Fibroblast of the aortic adventitia (primary cell): ENCODE measurements at places on chromosomes 7 and 10. TPM values are rescaled to one million over a fixed set of nuclear protein-coding genes. Genes with fewer than 3 reads are reported as not detected.

Gene ZNF804B
- not detected in 2 replicates for total RNA-seq

GRCh38 chr7:159032753-159033472 lies 111.8 kb downstream of the VIPR2 start:
- DNase-seq: no peak

- no peak for DNase-seq
These were observed 109.6 kb downstream of the NKX6-2 start for GRCh38 chr10:132676193-132676891.

DNA sequence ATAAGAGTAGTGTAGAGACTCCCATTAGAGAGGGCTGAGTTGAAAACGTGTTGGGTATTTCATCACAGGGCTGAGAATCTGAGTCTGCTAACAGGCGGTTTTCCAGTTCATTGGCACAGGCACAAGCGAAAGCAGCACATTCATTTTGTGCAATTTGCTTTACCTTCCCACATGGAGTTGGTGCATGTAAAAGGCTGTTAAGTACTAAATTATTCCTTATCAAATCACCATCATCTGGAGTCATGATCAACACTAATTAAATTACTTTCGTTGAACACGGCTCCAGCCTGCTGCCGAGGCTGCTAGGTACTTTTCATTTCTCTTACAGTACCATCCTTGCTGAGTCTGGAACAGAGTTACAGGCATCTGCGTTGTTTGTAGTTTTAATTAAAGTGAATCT lies 43.8 kb downstream of the ETV1 start:
- DNase-seq: peak; percentile 74

- peak; percentile 89 for DNase-seq
These were observed 228.8 kb downstream of the BMPER start for GRCh38 chr7:34133983-34134782.

Gene TAX1BP1
- 94.9 and 102 TPM in 2 replicates for total RNA-seq

- no peak for DNase-seq
These were observed 44.1 kb downstream of the NPY start for GRCh38 chr7:24328050-24328449.

DNA sequence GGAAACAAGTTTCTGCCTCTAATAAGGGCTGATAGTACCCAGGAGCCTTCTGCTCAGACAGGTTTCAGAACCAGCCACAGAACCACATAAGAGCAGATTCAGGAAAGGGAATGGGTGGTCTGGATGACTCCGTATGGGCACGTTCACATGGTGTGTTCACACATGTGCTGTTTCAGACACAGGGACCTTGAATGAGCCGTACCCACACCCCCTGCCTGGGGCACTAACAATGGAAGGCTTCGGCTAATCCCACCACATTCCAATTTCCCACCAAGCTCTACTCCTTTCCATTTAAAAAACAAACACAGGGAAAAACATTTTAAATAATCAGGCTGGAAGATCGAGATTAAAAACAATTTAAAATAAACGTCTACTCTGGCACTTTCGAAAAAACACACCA lies 217.3 kb downstream of the GRID1 start:
- no peak for DNase-seq

Gene CAV1
- 154 and 598 TPM in 2 replicates for total RNA-seq

Gene SLC18A3
- not detected in 2 replicates for total RNA-seq

GRCh38 chr10:30576641-30577040 lies 52.9 kb downstream of the LYZL2 start:
- no peak for DNase-seq

GRCh38 chr10:26090026-26090425 lies 126.5 kb upstream of the GAD2 start:
- DNase-seq: no peak

Gene SFTPA2
- not detected in 2 replicates for total RNA-seq

Gene SPDYE9
- 0.08 TPM in 1 of 2 replicates, not detected in the other for total RNA-seq

Gene EGR2
- 0.90 TPM in 1 of 2 replicates, not detected in the other for total RNA-seq

DNA sequence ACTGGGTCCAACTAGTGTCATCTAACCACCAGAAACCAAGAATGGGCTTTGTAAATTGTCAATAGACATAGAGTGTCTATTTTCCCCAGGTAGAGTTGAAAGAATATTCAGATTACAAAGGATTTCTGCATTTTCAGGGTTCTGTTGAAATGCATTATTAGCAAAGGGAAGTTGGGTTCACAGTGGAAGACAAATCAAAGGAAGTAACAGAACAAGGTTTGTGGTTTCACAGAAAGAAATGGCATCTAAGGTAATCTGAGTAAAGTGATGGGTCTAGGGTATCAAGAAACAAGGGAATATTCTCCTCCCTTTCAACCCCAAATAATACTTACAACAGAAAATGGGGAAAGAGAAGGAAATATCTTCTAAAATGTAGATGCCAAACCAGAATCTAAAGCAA lies 25.8 kb downstream of the CEP41 start:
- DNase-seq: no peak

GRCh38 chr7:54689394-54690049 lies 69.5 kb downstream of the SEC61G start:
- peak; percentile 24 for DNase-seq

- no peak for DNase-seq
These were observed 683.1 kb upstream of the POM121L12 start for GRCh38 chr7:52352013-52352981.

GRCh38 chr7:157862731-157863130 lies 525.9 kb downstream of the DNAJB6 start:
- no peak for DNase-seq

Gene SVIL
- total RNA-seq: 97.7 and 309 TPM in 2 replicates

- no peak for DNase-seq
These were observed 320.0 kb upstream of the ETV1 start for GRCh38 chr7:14309432-14309831.

- peak; percentile 63 for DNase-seq
These were observed 61.3 kb upstream of the CAV2 start for GRCh38 chr7:116438267-116438666.

Gene CYP3A7
- 0.74 TPM in 1 of 2 replicates, not detected in the other for total RNA-seq

GRCh38 chr7:16564909-16565426 lies 38.3 kb downstream of the LRRC72 start:
- DNase-seq: peak; percentile 72

GRCh38 chr7:13846386-13846785 lies 143.1 kb downstream of the ETV1 start:
- no peak for DNase-seq

Gene PTCD1
- total RNA-seq: 1.3 and 4.4 TPM in 2 replicates

DNA sequence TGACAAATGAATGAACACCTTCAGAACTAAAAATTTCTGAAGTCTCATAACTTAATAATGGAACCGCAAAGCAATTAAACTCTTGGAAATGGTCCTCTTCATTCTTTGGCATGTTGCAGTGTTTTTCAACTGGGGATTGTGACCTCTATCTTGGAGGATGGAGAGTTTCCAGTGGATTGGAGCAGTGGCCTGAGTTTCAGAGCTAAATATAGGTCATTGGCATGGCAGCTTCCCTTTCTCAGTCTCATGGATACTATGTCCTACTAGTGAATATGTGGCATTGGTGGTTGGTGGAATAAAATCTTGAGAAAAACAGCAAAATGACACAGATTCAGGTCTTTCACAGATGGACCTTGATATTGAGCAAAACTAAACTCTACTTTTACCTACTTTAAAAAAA lies 24.1 kb upstream of the EPC1 start:
- no peak for DNase-seq

GRCh38 chr10:128054163-128054970 lies 71.9 kb downstream of the MKI67 start:
- no peak for DNase-seq

DNA sequence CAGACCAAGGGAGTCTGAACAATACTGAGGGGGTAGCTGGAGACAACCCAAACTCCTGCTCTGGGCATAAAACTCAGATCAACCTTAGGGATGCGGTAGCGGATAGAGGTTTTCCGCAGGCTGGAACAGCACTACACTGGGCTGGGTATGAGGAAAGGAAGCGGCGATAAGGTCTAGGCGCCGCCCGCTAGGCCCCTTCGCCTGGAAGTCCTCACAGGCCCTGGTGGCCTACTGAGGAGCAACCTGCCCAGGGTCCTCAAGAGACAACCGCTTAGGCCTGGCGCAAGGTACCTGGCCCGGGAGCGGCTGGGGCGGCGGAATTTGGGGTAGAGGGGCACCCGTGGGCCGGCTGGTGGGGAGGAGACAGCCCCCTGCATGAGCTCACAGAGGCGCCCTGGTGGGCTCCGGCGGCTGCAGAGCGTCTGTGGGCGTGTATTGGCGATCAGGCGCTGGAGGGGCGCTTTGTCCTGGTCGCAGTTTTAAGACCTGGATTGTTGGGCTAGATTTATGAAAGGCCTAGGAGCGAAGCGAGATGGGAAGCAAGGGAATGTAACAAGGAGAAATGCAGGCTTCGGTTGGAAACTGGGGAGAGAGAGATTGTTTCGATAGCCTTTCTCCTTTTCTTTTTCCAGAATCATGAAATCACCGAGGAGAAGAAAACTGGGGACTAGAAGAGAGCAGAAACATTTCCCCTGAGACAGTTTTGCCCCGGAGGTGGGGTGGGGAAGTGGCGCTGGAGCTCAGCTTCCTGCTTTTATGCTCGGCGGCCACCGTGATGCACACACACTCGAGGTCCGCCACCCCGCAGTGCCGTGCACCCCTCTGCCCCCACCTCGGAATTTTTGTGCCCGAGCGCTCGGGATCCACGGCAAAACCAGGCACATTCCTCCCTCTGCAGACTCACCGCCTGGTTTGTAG lies 2.4 kb upstream of the NKX2-3 start:
- DNase-seq: no peak

Gene KCNH2
- not detected in 2 replicates for total RNA-seq

DNA sequence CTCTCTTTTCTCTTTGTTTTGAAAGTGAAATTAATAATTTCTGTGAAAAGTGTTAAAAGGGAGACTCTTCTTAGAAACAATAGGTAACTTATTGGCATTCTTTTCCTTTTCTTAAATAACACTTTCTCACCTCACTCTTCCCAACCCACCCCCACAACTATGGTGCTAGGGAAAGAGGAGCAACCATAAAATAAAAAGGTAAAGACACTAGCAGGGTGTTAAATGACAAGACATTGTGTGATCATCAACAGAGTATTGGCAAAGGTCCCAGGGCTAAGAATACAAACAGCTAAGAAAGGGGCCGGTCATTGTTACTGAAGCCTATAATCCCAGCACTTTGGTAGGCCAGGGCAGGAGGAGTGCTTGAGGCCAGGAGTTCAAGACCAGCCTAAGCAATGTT lies 183.7 kb downstream of the NEBL start:
- no peak for DNase-seq

- peak; percentile 55 for DNase-seq
These were observed 12.1 kb upstream of the TRUB1 start for GRCh38 chr10:114925587-114926586.

Gene ASAH2
- total RNA-seq: 0.25 and 1.5 TPM in 2 replicates

GRCh38 chr7:25151773-25152172 lies 26.7 kb upstream of the CYCS start:
- no peak for DNase-seq
